ENCODE measurements at places on chromosomes 3 and 15.
A peak's percentile ranks its signal among the peaks of the same experiment; 100 is the strongest.

DNA sequence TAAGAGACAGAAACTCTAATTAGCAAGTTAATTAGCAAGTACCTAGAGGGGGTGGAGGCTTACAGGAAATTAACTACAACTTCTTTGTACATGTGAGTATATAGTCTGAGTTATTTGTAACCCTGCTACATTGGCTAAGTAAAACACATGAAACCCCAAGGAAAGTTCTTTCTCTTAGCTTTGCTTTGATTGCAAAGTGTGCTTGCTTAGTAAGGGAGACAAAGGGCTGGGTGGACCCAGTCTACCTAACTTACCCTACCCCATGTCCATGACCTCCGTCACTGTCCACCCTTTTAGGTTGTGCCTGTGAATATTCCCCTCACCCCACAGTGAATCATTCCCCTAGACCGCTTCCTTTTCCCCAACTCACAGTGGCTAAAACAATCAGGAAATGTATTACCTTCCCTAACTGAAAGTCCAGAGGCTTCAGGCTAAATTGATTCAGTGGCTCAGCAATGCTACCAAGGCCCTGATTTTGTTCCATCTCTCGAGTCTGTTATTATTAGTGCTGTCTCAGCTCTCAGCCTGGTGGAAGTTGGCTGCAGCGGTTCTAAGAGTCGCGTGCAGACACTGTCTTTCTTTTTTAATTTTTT lies 31.1 kb upstream of the RYR3 start:
- DNase-seq: no peak

GRCh38 chr3:149784064-149784704 lies 8.2 kb downstream of the ANKUB1 start:
- no peak for DNase-seq

GRCh38 chr3:72145506-72146380 lies 360.8 kb upstream of the PROK2 start:
- peak; percentile 83 for DNase-seq

DNA sequence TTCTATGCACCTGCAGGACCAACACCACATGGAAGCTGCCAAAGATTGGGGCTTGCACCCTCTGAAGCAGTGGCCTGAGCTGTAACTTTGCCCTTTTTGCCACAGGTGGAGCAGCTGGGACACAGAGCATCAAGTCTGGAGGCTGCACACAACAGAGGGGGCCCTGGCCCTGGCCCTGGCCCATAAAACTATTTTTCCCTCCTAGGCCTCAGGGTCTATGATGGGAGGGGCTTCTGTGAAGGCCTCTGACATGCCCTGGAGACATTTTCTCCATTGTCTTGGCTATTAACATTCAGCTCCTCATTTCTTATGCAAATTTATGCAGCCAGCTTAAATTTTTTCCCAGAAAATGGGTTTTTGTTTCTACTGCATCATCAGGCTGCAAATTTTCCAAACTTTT lies 335.5 kb downstream of the ARPP21 start:
- DNase-seq: no peak

DNA sequence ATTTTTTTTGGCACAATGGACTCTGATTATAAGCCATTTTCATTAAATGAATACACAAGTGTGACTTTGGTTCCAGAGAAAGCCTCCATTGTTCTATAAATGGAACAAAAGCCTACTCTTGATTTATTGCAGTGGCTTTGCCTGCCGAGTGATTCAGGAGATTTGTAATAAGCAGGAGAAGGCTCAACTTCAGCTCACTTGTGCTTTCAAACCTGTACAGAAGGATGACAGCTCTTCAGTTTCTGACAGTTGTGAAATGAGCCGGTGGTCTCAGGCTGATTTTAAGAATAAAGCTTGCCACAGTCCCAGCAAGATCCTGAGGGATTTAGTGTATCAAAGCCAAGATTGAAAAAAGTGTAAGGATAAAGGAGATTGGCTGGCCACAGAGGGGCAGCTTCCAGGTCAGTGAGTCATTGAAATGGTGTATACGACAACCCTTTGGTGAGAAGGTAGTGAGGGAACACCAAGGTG lies 438.8 kb upstream of the TGFBR2 start:
- no peak for DNase-seq

DNA sequence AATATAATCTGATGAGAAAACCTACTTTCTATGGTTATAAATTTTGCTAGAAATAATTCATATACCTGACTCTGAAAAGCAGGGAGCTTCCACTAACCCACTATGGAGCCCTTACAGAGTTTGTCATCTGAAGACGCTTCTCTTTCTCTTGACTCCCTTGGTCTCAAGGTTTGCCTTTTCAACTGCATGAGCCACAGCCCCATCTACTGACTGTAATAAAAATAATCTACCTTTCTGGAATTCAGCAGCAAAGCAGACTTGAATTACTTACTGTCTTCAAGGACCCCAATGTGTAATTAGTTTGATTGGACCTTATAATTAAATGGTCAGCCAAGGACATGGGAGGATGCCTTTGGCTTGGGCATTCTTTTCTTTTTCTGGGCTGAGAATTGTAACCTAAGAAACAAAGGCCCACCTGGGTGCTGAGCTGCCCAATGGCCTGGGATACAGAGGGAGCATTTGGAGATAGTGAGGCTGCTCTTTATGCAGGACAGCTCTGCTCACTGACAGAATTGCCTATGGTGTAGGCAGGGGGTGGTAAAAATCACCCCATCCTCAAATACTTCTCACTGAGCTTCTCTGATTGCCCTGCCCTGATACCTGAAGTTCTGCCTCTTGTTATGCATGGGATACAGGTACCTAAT lies 178.6 kb upstream of the TRIM42 start:
- DNase-seq: peak; percentile 56

DNA sequence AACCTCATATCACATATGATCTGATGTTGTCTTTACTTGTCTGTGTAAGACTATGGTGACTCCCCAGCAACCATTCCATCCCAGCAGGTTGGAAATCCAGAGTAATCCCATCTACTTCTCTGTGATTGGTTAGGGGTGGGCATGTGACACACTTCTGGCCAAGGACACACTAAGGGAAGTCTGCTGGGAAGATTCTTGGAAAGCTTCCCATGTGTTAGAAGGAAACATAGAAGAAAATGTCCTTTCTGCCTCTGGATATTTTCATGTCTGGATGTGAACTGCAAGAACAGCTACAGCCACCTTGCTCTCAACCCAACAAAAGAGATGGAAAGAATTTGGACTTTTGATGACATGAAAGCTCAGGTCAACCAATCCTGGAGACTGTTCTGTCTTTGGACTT lies 2.6 kb upstream of the UBE2Q2 start:
- DNase-seq: peak; percentile 76

GRCh38 chr3:51276046-51276445 lies 109.0 kb upstream of the MANF start:
- no peak for DNase-seq

DNA sequence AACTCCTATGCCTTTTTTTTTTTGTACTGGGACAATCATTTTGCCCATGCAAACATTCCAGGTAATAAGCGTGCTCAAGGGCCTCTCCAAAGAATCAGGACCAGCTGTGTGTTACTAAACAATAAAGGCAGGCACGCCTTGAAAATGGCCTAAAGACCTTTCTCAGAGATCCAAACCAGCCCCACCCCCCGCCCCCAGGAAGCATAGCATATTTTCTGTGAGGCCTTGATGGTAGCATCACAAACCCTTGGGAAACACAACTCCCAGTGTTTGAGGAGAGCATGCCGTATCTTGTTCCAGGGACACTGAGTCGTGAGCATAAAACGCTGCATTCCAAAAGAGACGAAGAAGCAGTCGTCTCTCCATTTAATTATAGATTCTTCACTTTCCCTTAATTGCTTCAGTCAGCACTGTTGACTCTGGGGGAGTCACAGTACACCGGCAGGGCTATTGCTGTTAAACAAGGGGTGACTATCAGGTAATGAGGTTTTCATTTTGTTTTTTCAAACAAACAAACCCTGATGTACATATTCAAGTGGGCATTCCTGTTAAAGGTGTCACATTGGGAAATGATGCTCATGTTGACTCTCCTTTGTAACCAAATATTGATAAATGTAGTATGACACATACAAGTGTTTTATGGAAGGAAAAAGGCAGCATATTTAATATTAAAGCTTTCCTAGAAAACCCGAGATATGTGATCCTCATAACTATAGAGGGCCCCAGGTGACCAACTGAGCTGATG lies 4.4 kb upstream of the TPM1 start:
- no peak for DNase-seq

DNA sequence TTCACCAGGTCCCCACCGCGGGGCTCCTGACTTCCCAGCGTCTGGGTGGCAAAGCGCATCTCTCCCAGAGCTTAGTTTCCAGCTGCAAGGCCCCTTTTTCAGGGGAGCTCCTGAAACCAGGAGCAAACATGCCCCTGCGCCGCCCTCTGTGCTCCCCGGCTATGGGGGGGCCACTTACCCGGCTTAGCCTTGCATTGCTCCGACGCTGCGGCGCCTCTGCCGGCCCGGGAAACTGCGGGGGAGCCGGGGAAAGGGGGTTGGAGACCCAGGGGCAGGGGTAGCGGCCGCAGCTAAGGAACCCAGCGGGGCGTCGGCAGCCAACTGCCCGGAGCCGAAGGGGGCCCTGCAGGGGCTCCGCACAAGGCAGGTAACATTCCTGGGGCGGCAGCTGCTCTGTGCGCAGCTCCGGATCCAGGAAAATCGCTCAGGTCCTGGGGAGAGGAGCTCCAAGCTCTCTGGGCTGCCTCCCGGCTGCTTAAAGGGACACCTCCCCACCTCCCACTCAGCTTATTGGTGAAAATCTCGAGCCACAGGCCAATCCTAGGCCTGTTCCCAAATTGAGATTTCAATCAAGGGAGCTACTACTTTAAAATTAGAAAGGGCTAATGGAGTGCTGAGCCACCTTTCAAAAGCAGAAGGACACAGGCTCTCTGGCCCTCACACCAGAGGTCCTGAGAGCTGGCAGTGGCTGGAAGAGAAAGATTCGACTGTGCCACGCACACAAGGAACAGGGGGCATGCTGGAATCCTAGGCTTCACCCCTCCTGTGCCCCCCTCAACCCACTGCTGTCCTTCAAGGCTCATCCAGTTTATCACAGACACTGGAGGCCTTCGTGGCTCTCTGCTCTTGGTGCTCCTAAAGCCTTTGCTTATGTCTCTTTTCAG lies 42.7 kb upstream of the PRICKLE2 start:
- DNase-seq: peak; percentile 84

DNA sequence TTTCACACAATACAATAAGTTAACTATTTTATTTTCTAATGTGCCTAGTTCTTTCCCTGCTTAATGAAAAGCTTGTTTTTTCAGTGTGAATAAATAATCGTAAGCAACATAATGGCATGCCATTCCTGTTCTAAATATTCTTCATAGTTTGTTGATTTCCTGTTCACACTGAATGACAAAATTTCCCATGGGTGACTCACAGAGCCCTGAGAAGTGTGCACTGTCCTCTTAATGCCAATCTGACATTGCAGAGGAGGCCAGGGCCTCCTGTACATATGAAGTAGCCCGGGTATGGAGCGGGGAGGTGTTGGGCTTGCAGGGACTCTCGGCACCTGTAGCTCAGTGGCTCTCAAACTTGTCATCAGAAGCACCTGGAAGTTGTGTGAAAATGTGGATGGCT lies 24.3 kb downstream of the CCR3 start:
- no peak for DNase-seq

- peak; percentile 24 for DNase-seq
Measured at GRCh38 chr15:66565741-66566144, at the start of gene LCTL. Gene LCTL, minus strand, starts transcription at chr15:66565998. Its CDS starts 633 bp downstream, at chr15:66565365.

DNA sequence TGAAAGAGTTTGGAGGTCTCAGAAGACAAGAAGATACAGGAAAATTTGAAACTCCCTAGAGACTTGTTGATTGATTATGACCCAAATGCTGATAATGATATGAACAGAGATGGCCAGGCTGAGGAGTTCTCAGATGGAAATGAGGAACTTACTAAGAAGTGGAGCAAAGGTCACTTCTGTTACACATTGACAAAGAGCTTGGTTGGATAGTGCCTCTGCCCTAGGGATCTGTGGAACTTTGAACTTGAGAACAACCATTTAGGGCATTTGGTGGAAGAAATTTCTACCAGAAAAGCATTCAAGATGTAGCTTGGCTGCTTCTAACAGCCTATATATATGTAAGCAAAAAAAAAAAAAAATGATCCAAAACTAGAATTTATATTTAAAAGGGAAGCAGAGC lies 48.9 kb upstream of the NAALADL2 start:
- no peak for DNase-seq

DNA sequence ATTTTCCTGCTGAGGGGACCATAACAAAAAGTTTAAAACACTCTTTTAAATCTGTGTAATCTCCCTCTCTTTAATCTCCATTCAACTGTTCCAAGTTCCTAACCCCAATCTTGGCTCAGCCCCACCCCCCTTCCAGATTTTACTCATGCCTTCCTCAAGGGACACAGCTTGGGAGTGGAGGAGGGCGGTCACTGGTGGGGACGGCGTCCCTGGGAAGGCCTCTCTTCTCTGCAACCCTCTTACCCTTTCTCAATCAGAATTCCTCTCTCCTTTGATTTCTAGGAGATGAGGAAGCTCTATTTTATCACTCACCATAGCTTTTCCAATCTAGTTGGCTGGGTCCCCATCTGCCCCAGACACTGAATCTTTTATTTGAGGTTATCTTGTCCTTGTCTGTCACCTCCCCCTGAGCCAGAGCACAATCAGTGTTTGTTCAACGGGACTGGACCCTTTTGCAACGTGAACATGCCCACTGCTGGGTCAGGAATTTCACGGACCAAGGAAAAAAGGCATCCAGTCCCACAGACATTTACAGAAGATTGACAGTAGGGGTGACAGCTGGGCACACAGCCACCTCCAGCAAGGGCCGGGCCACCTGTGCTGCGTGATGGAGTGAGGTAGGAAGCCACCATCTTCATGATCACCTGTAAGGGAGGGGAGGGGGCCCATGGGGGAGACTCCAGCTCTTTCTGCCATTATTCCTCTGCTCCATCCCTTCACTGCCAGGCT lies 84.0 kb upstream of the HERC1 start:
- no peak for DNase-seq
